Activated CD8-positive, alpha-beta memory T cell treated with anti-CD3 and anti-CD28 coated beads, Interleukin-2, amount 50 U/mL, for 4 hours (primary cell): ENCODE measurements at places on chromosomes 12 and 14.

DNA sequence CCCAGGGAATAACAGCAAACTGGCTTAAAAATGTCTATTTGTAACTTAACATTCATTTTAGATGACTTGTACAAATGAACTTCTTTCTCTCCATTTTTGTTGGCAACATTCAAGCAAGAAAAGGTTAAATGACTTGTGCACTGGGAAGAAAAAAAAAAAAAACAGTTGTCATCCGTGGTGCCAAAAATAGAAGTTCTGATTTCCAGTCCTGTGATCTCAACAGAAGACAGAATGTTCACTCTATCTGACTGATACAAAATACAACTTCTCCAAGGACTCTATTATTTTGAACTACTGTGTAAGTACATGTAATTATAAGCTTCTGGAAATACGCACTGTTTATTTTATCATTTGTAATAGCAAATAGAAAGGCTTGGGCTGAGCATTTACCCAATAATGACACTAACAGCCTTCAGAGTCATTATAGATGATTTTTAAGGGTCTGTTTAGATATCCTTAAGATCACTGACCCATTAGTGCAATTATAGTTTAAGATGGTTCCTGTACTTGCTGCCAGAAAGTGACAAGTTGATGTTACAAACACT is 59.9 kb downstream of the LIN7A start:
- DNase-seq = no peak

DNA sequence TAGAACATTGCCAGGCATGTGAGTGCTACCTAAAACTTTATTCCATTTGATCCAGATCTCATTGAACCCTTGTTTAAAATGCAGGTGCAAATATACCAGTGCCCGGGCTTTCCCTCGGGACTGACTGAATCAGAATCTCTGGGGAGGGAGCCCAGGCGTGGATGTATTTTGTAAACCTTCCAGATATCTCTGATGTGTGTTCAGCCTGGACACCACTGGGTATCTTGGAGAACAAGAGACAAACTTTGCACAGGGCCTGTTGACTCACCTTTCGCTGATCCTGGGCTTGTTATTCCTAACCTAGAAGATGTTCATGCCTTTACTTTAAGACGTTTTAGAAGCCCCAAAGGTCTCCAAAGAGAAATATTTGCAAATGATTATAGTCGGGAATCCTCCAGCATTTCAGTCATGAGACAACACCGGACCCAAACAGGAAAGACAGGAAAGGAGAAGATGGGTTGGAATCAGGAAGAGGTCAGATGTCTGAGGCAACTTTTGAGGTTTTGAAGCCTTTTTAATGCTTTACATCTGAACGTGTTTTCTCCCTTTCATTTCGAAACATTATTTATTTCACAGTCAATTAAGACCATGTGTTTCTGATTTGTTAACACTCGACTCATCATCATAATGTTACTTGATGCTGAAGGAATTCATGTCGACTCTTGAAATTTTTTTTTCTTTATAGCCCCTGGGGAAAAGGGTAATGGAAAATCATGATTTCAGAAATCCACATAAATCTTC is 118.6 kb downstream of the PLXNC1 start:
- DNase-seq = no peak

- DNase-seq = no peak
Observed at GRCh38 chr14:103994535-103995184, 52.3 kb upstream of the RD3L start.

- no peak for DNase-seq
Observed at GRCh38 chr12:107732365-107732764, 28.6 kb downstream of the PRDM4 start.

DNA sequence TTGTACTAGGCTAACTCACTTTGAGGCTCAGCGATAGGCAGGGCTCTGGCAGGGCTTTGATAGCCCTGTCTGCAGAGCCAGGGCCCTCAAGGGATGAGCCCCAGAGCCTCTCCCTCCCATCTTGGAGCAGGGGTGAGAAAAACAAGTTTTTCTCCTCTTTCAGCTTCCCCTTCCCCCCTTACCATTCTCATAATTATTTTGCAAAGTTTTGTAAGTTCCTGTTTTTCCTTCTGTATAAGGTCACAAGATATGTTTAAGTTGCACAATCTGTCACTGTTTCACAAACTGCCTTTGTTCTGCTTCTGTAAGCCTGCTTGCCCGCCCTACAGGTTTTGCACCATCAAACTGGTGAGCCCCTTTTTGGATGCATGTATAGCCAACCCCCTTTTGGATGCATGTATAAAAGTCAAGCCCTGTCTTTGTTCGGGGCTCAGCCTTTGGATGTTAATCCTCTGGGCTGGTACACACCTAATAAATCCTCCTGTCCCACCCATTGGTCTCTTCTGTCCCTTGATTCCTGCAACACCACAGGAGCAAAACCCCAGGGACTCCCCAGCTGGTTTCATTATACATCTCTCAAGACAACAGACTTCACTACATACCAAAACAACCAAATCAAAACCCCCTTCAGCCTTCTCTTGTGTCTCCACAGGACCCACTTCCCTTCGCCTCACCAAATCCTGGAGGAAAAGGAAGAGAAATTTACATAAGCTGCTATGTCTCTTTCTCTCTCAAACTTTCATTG is 52.5 kb upstream of the RESF1 start:
- DNase-seq = no peak

DNA sequence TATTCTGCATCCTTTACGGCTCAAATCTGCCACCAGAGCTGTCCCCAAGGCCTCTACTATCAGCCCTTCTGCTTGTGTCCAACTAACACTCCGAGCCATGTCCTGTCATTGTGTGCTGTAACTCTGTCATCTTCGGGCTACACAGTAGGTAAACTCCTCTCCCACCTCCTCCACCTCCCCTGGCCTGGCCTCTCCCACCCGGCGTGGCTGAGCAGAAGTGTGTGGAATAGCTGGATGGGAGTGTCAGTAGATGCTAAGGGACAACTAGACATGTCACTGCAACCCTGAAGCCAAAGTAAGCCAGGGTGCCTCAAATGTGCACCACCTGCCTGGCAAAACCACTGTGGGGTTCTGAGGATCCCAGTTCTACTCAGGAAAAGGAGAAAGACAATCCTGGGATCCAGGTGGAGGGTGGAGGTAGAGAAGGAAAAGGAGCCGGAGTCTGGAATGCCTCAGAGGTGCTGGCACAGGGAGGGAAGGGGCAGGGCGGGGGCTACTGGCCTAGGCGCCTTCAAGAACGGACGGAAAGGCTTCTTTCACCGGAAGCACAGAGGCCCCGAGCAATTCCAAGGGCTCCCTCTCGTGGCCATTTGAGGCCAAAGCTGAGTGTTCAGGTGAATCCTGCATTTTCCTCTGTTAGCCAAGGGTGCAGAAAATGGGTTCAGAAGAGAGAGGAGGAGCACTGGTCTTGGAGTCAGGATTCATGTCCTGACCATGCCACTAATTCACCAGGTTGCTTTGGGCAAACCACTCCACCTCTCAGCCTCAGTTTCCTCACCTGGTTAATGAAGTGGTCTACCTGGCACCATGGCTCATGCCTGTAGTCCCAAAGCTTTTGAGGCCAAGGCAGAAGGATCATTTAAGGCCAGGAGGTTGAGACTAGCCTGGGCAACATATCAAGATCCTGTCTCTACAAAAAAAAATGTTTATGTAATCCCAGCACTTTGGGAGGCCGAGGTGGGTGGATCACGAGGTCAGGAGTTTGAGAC is 20.5 kb upstream of the FAM181A start:
- DNase-seq = peak; percentile 44

DNA sequence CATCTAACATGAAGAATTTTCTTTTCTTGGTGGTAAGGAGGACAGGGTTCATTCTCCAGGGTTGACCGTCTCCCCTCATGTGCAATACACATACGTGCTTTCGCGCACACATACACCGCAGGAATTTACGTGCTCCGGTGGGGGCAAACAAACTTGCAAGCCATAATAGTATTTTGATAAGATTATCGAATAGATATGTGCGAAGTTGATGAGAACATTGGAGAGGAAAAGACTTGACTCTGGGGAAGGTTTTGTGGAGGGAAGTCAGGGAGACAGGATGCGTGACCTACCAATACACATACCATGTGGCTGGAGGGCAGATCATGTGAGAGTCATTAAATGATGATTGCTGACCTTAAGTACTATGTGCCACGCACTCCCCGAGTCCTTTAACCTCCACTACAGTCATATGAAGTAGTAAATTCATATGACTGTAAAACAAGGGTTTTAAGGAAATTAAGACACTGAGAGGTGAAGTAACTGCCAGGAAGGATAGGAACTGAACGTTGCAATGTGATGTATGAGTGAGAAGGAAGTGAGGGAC is 921 bp downstream of the RAD51B start:
- DNase-seq = no peak

GRCh38 chr14:32038876-32039275 is 38.2 kb upstream of the ARHGAP5 start:
- DNase-seq = no peak

- no peak for DNase-seq
Observed at GRCh38 chr14:24975393-24975792, 74.6 kb downstream of the STXBP6 start.

- DNase-seq = no peak
Observed at GRCh38 chr12:2094597-2094996, 41.8 kb downstream of the CACNA1C start.

- DNase-seq = no peak
Observed at GRCh38 chr12:48037267-48037915, 33.1 kb upstream of the COL2A1 start.

GRCh38 chr12:67807814-67808213 is 159.3 kb downstream of the DYRK2 start:
- DNase-seq = no peak

DNA sequence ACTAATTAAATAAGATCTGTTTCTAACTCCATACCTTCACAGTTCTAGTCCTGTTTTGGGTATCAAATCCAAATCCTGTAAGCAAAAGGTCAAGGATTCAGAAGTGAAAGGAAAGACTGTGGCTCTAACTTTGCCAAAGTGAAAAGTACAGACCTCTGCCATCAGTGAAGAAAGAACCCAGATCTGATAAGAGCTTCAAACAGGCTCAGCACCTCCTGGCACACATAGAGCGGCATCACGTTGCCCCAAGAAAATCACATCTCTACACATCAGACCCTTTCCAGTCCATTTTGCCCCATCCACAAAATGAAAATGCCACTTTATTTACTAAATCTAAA is 23.2 kb downstream of the CLIP1 start:
- DNase-seq = no peak

DNA sequence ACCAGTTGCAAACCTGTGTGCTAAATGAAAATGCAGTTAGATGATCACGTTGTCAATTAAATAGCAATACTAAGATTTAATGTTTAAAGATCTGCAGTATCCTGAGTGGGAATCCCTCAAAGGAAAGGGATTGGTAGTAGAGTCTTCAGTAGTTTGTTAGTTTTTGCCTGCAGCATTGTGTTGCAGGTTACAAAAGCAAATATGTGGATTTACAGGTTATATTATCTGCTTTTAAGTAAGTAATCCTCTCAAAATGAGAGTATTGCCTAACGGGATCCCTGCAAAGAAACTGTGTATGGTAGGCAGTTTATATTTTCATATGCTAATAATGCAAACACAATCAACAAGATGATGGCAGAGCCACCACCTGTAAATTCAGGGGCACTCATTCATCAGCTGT is 72.2 kb upstream of the OSBPL8 start:
- DNase-seq = no peak

DNA sequence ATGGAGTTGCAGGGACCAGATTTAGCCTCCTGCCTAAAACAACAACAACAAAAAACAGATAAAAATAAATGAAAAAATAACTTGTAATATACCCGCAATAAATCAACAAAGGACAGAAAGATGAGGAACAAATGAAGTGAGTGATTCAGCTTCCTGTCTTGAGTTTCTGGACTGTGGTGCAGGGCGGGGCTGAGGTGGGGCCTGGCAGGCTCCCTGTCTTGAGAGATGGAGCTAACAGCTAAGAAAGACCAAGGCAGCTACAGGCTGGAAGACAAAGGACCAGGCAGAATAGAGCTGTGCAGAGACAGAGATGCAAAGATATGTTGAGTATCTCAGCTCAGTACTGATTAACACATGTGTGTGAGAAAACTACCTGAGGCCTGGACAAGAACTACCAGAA is 879.2 kb downstream of the AACS start:
- no peak for DNase-seq

DNA sequence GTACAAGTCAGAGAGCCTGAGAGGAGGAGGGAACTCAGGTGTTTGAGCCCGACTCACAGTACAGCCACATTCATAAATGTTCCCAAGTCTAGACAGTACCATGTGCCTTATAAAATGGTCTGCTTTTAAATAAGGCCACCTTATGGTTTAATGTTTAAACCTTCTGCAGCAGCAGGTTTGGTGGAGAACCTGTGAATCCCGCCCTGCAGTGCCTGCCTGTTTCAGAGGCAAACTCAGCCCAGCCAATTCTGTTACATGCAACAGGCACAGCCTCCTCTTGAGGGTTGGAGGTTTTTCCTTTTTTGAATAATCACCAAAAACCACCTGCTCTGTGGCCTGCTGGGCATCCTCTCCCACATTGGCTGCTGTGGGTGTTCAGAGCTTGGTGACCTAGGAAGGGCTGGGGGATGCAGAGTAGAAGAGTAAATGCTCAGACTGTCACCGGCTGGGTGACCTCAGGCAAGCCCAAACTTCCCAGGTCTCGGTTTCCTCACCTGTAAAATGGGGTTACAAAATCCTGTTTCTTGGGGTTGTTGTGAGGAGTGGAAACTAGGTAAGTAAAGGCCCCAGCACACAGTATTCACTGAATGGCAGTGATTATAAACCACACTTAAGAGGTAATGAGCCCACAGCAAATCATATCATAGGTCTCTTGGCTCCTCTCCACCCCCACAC is 28.0 kb downstream of the NUAK1 start:
- DNase-seq = no peak

DNA sequence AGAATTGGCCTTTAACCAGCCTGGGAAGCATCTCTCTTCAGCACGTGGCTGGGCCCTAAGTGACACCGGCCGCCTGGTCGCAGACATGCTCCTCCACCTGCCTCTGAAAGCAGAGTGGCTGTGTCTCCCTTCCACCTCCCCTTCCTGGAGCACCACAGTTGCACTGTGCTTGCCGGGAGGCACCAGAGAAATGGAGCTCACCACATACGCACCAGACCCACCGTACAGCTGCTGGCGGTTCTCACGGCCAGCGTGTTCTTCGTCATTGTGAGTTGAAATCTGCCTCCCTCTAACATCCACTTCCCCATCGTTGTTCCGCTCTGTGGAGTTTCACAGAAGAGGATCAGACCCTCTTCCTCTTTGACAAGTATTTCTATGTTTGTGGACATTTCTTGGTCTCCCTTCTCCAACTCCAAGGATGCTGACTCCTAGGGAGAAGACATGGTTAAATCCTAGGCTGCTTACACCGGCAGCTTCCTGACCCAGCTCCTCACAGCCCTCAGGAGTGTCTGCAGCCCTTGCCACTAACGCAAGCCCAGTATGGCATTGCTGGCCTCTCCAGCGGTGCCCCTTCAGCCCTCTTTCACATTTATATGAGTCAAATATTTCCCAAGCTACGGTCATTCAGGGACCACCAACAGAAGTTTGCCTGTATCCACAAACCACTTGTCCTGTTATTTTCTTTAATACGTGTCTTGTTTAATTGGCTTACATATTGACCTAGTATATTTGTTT is 11.5 kb upstream of the KRT5 start:
- no peak for DNase-seq
